Mucosa of gallbladder (tissue), 1 donor: ENCODE measurements at places on chromosomes 12 and 14.

DNA sequence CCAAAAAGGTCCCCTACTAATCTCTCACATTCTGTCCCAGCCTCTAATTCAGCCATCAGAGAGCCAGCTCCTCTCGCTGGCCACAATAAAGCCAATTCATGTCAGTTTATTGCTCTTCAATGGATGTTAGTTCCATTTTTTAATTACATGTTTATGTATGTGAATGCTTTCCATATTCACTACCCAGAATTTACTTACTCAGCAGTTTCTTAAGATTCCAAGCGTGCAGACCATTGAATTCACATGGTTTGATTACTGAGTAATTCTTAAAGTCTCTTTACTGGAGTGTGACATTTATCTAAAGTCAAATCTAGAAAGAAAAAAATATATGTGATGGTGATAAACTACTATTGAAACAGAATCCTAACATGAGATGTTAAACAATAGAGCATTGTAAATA lies 102.2 kb downstream of the LLPH start:
- DNase-seq, result no peak

GRCh38 chr12:123396954-123397353 lies 13.0 kb downstream of the KMT5A start:
- DNase-seq, result no peak

- DNase-seq, result no peak
Observed at GRCh38 chr14:36716614-36717184, 55.0 kb downstream of the PAX9 start.

DNA sequence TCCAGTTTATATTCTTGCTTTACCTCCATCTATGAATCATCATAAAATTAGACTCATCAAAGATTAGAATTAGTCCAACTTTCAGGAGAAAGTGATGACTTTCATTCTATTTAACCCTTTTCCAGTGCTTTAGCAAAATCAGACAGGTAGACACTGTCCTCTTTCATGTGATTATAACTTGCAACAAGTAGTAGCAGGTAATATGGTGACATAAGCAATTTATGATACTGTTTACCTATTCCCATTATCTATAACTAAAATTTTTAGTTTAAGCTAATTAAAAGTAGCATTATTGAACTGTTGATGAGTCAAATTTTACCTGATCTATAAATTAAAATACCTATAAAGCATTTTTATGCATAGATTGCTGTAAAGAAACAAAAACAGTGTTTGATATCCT lies 351.6 kb downstream of the SEC23A start:
- no peak for DNase-seq

- no peak for DNase-seq
Observed at GRCh38 chr12:1882850-1883470, 35.5 kb downstream of the CACNA2D4 start.

GRCh38 chr12:64701283-64701682 lies 57.9 kb downstream of the GNS start:
- no peak for DNase-seq

GRCh38 chr14:67485501-67486095 lies 2.9 kb downstream of the TMEM229B start:
- no peak for DNase-seq

- DNase-seq, result no peak
Observed at GRCh38 chr14:27222671-27223070, 624.8 kb upstream of the NOVA1 start.

DNA sequence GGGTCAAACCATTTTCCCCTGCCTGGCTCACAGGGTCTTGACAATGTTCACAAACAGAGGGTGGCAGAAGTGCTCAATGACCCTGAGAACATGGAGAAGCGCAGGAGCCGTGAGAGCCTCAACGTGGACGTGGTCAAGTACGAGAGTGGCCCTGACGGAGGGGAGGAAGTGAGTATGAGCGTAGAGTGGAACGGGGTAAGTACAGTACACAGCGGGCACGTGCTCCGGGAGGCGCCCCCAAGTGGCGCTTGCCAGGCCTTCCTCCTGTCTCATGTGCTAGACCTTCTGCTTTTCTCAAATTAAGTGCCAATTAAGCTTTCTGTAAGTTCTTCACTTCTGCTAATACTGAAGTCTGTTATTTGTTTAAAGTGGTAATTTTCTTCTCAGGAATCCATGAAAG lies 35.9 kb downstream of the XRCC3 start:
- no peak for DNase-seq

DNA sequence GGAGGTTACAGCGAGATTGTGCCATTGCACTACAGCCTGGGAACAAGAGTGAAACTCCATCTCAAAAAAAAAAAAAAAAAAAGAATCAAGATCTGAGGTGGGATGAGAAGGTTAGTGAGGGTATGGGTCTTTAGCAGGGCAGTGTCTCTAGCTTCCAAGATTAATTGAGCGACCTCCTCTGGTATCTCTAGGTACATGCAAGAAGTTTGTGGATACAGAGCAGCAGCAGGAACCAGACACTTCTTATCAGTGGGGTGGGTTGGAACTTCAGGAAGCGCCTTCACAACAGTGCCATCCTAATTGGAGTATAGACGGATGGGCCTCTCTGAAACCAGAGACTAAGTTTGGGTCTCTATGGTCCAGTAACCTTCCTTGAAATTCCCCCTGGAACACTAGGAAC lies 51.9 kb upstream of the CISTR start:
- DNase-seq, result no peak

DNA sequence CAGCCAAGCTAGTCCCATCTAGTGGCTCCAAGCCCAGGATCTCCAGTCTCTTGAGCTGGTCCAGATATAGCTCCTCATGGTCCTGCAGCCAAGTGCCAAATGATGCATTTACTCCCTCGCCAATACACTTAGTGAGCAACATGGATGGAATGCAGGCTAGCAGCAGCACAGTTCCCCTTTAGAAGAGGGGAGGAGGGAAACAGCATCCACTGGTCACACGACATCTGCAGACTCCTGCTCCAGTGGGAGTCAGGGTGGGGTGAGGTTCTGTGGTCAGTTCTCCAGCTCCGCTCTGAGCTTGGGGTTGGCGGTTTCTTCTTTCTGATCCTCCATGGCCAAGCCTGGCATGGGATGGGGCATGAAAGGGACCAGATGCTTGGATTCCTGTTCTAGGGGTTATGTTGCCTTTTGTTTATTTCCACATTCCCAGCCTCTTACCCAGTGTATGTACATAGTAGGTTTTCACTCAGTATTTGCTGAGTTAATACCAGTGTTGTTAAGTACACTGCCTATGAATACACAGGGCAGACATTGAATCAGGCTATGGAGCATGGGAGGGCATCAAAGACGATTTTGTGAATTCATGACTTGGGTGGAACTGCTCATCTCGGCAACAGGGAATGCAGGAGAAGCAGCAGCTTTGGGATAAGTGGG lies 57.3 kb downstream of the GALNT16 start:
- peak; percentile 67 for DNase-seq

- no peak for DNase-seq
Observed at GRCh38 chr12:122090759-122091515, 12.4 kb downstream of the MLXIP start.

GRCh38 chr12:102702447-102703114 lies 214.5 kb downstream of the PAH start:
- DNase-seq, result peak; percentile 13

GRCh38 chr12:53454707-53455106 lies 2.8 kb downstream of the PCBP2 start:
- DNase-seq, result no peak

DNA sequence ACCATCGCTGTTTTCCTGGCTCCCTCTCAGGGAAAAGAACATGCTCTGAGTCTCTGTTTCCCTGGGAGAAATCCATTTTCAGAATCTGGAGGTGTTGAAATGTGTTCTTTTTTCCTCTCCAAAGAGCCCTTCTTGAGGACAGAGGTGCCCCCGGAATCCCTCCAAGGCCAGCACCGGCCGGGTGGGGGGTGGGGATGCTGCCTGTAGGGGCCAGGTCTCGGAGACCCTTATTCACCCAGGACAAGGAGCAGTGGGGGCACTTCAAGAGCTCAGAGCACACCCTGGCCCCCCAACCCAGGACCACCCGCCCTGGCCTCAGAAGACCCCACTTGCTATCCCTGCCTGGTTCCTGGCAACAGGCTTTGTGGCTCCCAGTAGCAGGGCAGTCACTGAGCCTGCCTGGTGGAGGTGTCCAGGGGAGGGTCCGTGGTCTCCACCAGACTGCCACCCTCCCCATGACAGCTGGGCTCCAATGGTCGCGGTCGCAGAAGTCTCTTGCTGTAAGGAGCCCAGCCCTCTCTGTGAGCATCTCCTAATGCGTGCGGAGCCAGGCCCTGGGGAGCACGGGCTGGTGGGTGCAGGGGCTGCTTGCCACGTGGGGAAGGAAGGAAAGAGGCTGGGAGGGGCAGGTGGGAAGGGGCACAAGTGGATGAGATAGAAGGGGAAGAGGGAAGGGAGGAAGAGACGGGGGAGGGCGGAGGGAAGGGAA lies 13.2 kb upstream of the DIO3 start:
- no peak for DNase-seq

- no peak for DNase-seq
Observed at GRCh38 chr12:48982397-48983080, 4.4 kb downstream of the WNT1 start.

DNA sequence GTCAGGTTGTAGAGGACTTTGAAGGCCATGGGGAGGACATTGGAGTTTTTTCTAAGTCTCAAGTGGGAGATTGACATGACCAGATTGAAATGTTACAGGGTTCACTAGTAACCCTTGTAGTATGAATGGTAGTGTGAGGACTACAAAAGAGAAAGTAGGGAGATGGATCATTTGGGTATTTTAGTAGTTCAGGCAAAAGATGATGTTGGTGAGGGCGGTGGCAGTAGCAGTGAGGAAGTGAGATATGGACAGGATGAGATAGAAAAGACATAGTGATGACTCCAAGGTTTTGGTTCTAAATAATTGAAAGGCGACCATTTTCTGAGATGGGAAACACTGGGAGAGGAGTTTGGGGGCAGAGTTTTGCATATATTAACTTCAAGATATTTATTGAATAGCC lies 94.2 kb upstream of the CNTN1 start:
- DNase-seq, result no peak

DNA sequence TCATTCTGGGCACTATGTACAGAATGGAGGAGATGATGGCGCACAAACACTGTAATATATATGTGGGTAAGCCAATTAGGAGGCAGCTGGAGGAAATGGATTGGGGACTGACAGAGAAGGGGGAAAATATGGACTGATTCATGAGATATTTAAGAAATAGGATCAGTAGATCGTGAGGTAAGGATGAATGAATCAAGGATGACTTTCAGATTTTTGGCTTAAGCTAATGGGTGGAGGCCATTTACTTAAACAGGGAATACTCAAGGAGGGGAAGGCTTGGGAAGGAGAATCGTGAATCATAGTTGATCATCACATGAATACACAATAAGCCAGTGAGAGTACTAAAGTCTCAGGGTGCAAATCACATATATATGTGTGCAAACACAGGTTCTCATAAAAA lies 11.2 kb upstream of the GNPNAT1 start:
- DNase-seq, result no peak

- DNase-seq, result no peak
Observed at GRCh38 chr14:85607651-85608081, 77.7 kb downstream of the FLRT2 start.

- DNase-seq, result no peak
Observed at GRCh38 chr14:41860586-41860985, 253.9 kb downstream of the LRFN5 start.

DNA sequence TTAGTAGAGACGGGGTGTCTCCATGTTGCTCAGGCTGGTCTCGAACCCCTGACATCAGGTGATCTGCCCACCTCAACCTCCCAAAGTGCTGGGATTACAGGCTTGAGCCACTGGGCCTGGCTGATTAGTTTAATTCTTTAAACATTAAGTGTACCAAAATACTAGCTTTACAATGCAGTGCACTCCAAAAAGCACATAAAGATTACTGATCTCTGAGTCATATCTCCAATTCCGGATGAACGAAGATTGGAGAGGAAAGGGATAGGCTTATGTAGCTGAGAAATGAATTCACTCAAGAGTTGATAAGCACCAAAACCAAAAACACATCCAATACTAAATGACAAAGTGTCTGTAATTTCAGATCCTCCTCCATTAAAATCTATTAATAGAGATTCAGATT lies 15.1 kb downstream of the NAV3 start:
- DNase-seq, result no peak

DNA sequence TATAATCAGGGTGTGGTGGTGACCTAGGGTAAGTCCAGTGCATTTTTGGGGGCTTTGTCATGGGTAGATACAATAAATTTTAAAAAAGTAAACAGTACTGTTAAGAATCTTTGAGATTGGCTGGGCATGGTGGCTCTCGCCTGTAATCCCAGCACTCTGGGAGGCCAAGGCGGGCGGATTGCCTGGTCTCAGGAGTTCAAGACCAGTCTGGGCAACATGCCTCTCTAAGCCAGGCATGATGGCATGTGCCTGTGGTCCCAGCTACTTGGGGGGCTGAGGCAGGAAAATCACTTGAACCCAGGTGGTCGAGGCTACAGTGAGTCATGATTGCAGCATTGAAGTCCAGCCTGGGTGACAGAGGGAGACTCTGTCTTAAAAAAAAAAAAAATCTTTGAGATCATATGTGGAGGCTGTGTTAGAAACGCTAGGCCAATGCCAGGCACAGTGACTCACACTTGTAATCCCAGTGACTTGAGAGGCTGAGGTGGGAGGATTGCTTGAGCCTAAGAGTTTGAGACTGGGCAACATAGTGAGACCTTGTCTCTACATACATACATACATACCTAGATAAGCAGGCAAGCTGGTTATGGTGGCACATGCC lies 67.7 kb downstream of the PRKCH start:
- DNase-seq, result no peak

- no peak for DNase-seq
Observed at GRCh38 chr12:79765157-79765556, 74.4 kb upstream of the PAWR start.

DNA sequence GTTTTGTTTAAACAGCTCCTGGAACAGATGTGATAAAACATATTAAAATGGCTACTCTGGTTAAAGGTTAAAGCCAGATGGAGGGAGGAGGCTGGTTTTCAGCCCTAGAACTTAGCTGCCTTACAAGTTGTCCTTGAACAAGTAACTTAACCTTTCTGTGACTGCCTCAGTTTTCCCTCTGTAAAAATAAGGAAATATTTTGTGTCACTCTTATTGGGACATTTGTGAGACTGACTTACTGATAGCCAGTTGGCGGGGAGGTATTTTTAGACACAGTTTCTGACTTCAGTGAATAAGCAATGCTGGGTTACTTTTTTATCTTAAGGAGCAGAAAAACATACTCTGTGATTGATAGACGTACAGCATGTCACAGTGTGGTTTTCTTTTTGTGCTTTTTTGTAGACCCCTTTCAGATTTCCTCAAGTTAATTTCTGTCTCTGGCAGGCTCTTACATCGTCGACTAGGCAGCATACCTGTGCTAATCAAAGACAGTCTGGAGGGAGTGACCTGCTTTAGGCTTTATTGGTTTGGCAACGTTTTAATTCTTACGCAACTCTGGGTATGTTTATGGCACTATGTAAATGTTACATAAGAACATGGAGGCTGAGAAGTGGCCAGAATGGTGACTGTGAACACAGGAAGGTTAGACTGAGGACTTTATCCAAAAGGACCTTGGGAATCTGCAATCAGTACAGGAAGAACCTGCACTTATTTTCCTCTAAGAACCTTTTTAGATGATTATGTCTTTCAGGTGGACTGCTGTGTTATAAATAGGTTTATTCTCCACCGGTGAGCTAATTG lies 3.3 kb downstream of the ACVR1B start:
- no peak for DNase-seq
